ENCODE measurements at places on chromosomes 7 and 10.

GRCh38 chr10:17805921-17806577 is 3.1 kb upstream of the MRC1 start:
- DNase-seq, result peak; percentile 33

GRCh38 chr7:127730658-127731276 is 78.8 kb downstream of the SND1 start:
- DNase-seq, result no peak

DNA sequence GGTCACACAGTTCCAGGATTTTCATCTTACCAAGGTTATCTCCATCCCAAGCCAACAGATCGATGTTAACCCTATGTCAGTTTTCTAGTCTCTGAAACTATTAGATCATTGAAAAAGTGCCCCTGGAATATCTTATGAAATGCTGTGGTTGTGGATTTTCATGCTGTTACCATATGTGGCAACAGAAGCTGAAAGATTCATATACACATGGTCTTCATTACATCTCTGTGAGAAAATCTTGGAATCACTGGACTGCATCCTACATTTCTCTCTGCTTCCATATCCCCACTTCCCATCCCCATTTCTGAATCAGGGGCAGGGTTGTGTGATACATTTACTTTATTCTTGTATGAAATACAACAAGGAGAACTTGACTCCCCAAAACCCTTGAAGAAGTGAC is 146.1 kb downstream of the SLC16A9 start:
- no peak for DNase-seq

- DNase-seq, result no peak
These were observed 44.7 kb downstream of the COL13A1 start for GRCh38 chr10:69846293-69846921.

DNA sequence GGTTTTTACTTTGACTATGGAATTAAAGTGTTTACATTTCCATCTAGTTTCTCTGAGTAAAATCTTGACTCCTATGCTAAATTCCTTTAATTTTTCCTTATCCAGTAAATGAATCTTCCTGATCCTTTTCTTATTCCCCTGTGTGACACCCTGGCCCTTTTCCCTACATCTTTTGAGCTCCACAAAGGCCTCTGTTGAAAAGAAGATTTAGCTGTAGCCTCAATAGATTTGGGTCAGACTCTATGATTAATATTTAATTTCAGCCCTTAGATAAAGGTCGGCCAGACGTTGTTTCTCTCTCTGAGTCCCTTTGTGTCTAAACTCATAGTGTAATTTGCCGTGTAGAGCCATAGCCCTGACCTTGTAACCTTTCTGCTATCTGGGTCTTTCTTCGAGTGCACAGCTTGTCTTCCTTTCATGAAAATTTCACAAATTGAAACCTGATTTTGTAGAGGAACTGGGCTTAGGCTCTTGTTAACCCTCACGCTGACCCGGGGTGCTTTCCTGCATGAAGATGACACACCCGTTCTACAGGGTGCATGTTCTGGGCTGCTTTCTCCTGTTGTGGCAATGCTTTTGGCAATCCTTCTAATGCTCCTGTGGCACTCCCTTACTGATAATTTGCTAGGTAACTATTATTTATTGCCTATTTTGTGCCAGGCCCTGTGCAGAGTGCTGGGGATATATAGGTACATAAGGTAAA is 21.2 kb downstream of the LSMEM1 start:
- no peak for DNase-seq
